ELR (cell line): ENCODE measurements at places on chromosomes 2 and 18.

DNA sequence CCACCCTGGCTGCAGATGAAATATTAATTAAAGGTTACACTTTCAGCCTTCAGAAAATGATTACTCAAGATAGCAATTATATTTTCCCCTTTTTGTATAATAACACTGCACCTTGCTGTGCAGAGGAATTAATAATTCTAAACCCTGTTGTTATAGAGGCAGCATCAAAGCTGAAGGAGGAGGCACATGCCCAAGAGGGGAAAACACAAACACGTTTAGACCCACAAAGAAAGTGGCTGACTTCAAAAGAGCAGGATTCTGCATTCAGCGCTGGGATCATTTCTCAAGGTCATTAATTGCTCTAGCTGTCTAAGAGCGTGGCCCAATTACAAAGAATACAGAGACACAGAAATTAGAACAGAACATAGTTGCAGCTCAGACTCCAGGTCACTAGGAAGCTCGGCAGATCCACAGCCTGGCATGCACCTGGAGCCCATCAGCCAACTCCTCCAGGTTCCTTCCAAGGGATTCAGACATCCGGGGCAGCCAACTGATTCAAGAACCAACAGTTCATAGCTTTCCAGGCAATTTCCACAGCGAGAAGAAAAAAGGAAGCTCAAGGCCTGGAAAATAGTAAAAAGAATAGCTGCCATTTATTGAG is 102.3 kb upstream of the ID2 start:
- DNase-seq: no peak

- peak; percentile 57 for DNase-seq
Observed at GRCh38 chr18:67417864-67418523, 98.5 kb downstream of the DSEL start.

DNA sequence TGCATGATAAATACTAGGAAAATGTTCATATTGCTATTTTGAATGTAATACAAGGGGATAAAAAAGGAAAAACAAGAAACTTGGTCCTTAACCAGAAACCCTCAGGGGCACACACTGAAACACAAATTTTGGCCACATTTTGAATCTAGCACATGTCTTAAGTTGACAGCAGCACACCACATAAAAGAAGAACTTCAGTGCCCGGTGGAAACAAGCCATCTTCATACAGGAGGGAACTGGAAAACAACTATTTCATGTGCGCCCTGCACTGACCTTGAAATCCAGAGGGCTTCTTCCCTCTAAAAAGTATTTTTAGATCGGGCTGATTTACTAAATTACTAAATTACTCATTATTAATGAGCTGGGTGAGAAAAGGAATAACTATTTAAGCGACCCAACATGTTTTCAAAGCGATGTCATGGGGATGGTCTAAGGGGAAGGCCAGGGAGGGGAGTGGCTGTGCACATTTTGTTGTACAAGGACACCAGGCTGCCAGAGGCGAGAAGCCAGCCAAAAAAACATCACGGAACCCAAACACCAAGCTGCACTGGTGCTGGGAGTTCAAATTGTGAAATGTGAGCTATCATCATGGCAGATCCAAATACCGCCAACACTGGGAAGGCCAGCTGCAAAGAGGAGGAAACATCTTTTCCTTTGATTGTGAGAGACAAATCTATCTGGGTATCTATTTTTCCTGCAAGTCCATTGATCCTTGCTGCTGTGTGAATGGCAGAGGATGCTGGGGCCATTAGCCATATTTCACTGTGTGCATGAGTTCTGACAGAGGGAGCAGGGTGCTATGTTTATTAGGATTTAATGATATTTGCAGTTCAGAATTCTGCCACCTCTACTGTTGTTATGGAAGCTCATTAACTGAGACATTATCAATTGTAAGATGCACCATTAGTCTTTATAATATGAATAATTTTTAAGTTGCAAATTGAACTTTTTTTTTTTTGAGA is 150.7 kb upstream of the LMAN1 start:
- no peak for DNase-seq

GRCh38 chr2:189146553-189146952 is 33.0 kb downstream of the COL5A2 start:
- no peak for DNase-seq

- DNase-seq: no peak
Observed at GRCh38 chr18:31273812-31274527, 44.0 kb upstream of the DSG1 start.

GRCh38 chr18:49499046-49499637 is 12.1 kb upstream of the C18orf32 start:
- no peak for DNase-seq

GRCh38 chr2:160022162-160022561 is 40.3 kb downstream of the PLA2R1 start:
- DNase-seq: peak; percentile 24

GRCh38 chr2:1755436-1756191 is 11.3 kb upstream of the PXDN start:
- DNase-seq: peak; percentile 76

DNA sequence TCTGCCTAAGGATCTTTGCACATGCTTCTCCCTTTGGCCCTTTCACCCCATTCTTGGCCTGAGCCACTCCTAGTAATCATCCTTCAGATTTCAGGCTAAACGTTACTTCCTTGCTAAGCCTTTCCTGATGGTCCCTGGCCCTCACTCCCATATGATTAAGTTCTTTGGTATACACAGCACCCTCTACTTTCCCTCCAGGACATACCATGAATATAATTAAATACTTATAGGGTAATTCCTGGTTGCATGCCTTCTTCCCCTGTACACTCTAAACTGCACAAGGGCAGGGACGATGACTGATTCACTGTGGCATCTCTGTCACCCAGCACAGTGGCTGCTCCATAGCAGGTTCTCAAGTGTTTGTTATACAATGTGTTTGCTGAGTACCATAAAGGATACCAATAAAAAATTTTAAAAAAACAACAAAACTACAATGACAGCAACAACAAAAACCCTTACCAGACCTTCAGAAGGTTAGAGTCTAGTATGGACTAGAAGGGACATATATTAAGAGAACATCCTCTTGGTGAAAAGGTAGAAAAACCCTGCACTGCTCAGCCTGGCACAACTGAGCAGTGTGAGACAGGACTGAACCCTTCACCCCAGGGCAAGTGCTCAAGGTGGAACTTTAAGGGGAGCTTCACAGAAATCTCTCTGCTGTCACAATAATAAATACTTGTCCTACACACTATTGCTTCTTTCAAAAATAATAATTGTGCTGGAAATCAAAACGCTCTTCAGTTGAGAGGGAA is 76.2 kb downstream of the AAK1 start:
- peak; percentile 89 for DNase-seq

DNA sequence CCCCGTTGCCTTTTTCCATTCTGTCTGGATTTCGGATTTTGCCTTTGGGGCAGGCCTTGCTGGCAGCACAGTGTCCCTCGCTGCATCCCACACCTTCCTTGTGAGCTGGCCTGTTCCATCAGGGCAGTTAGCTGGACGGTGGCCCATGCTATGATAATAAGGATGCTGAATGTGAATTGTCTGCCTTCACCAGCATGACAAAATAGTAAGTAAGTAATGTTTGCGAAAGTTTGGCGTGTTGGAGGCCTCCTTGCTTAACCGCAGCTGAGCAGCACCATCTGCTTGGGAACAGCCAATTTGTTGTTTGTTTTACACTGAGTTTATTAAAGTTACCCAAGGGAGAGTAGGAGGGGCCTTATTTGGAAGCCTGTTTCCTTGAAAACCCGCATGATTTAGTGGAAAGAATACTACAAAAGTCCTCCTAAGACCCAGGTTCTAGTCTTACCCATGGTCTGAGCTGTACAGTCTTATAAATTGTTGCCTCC is 469.7 kb upstream of the FANCL start:
- no peak for DNase-seq

GRCh38 chr2:74831693-74832530 is 2.0 kb upstream of the HK2 start:
- peak; percentile 82 for DNase-seq
